ENCODE measurements at places on chromosomes 13 and 19. TPM values are rescaled to one million over a fixed set of nuclear protein-coding genes. Genes with fewer than 3 reads are reported as not detected.
A peak's percentile ranks its signal among the peaks of the same experiment; 100 is the strongest.

GRCh38 chr19:44539236-44539826, 9.9 kb upstream of the CEACAM20 start:
- DNase-seq: no peak

DNA sequence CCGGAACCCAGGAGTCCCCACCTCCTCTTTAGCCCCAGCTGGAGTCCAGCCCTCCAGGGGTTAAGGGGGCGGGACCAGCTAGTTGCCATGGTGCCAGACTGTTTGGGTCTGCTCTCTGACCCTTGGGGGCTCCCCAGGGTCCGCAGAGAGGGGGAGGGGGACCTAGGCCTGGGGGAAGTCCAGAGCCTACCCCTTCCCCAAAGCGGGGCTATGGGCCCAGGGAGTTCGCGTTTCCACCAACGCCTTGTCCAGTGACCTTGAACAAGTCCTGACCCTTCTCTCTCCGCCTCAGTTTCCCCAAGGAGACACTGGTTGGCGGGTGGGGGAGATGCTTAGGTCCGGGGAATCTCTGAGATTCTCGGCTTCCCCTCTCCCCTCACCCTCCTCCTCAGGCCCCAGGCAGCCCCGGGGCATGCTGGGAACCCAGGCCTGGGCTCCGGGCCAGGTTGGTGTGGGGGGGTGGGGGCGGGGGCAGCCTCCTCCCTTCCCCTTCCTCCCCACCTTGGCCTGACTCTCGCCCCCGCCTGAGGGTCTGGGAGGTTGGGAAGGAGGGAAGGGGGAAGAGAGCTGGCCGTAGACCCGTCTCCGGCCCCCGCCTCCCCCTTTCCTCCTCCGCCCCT, 2.6 kb upstream of the SPACA6 start:
- peak; percentile 18 for DNase-seq

- no peak for DNase-seq
Measured at GRCh38 chr19:35362261-35363000, 4.2 kb downstream of the FFAR3 start.

GRCh38 chr19:10111405-10111811, at the start of gene P2RY11:
P2RY11 (plus strand) TSS chr19:10111693; CDS start chr19:10111722, 29 bp downstream.
- peak; percentile 59 for DNase-seq

DNA sequence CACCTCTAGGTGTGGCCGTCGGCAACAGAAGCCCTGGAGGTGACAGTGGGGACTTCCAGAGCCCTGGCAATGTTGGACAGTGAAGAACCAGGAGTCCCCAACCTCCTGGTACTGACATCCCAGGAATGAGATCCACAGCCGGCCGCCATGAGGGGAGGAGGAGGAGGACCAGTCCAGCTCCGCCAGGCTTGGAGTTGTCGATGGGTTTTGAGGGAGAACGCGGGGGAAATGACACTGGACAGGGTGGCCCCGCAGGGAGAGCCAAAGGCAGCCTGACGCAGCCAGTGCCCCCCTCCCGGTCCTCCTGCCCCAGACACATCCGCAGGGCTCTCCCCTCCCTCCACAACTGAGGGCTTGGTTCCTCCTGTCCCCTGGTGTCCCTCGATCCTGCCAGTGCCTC, 57.9 kb downstream of the SPACA7 start:
- no peak for DNase-seq

GRCh38 chr13:50892210-50892944, 17.2 kb upstream of the RNASEH2B start:
- no peak for DNase-seq

- no peak for DNase-seq
Measured at GRCh38 chr13:27969866-27970229, 733 bp upstream of the CDX2 start.

GRCh38 chr13:69050696-69051095, 1056.9 kb upstream of the ATXN8OS start:
- no peak for DNase-seq

DNA sequence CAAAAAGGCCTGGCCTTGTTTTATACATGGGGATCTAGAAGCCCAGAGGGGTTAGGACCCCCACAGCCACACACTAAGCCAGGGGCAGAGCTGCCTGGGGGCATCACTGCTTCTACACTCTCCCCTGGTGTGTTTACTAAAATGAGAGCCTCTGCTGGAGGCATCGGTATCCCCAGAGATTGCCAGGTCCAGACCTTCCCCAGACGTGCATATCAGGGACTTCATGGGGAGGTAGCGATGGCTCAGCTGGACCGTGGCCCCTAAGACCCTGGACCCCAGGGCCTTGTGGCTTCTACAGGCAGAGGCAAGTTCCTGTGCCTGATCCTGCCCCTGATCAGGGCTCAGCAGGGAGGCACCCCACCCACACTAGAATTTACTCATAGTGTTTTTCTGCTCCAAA, 13.5 kb downstream of the CLPTM1 start:
- DNase-seq: no peak

GRCh38 chr13:48220592-48220980, 12.4 kb upstream of the ITM2B start:
- no peak for DNase-seq

- no peak for DNase-seq
Measured at GRCh38 chr13:105937451-105937850, 598.0 kb downstream of the EFNB2 start.

DNA sequence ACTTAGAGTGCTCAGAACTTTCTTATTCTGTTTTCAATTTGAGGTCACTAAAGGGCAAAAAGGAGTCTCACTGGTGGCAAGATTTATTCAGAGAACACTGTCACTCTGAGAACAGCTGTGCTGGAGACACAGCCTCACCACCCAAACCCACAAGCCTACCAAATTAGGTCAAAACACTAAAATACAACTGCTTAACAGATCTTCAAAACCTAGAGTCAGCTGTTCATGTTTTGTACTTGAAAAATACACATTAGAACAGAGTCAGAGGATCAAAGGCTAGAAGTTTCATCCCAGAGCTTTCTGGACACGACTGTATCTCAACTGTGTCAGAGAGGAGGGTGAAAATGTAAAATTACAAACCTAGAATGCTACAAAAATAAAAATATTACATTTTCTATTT, 89.3 kb downstream of the MIPEP start:
- no peak for DNase-seq

- no peak for DNase-seq
Measured at GRCh38 chr13:36920616-36921185, 663 bp upstream of the SMAD9 start.

- no peak for DNase-seq
Measured at GRCh38 chr13:41107584-41108014, 25.0 kb downstream of the KBTBD6 start.

- no peak for DNase-seq
Measured at GRCh38 chr19:6925386-6925785, 38.0 kb downstream of the ADGRE1 start.

- DNase-seq: no peak
Measured at GRCh38 chr13:73913751-73914518, 220.3 kb downstream of the KLF12 start.

DNA sequence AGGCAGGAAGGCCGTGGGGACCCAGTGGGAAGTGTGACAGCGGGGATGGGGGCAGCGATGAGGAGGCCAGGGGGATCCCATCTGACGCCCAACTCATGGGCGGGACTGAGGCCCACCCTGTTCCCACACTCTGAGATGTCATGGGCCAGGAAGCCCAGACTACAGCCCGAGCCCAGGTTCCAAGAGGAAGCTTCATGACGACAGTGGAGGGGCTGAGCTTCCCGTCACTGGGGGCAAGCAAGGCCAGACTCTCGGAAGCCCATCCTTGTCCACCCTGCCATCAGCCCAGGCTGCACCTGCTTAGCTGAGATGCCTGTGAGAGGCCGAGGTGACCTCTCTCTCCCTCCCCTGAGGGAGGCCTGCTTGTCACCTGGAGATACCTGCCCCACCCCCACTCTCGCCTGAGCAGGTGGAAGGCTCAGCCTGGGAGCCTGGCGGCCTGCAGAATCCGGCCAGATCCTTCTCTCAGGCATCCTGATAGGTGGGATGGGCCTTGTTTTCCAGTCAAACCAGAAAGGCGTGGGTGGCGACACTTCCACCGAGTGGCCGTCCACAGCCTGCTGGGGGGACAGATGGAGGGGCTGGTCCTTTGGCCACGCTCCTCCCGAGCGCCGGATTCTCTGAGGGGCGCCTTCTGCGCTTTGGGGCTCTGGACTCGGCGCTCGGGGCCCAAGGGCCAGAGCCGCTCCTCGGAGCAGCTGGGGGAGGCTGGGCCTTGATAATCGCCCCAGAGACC, 4.8 kb downstream of the ZBTB7A start:
- DNase-seq: no peak

DNA sequence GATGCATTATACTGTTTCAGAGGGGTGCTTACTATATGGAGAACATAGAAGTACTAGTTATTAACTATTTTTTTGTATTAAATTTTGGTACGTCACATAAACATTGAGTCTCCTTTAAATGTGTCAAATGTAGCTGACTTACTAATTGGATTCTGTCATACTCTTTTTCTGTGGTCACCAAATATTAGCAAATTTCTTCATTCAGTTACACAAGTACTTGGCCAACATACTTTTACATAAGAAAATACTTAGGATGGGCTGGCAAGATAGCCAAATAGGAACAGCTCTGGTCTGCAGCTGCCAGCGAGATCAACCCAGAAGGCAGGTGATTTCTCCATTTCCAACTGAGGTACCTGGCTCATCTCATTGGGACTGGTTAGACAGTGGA, 19.2 kb downstream of the LPAR6 start:
- no peak for DNase-seq

- no peak for DNase-seq
Measured at GRCh38 chr19:33194886-33195644, 935 bp downstream of the LRP3 start.

- DNase-seq: peak; percentile 21
Measured at GRCh38 chr13:48500652-48501197, 32.2 kb downstream of the RCBTB2 start.

GRCh38 chr13:36981156-36981743, 17.9 kb downstream of the ALG5 start:
- DNase-seq: no peak

DNA sequence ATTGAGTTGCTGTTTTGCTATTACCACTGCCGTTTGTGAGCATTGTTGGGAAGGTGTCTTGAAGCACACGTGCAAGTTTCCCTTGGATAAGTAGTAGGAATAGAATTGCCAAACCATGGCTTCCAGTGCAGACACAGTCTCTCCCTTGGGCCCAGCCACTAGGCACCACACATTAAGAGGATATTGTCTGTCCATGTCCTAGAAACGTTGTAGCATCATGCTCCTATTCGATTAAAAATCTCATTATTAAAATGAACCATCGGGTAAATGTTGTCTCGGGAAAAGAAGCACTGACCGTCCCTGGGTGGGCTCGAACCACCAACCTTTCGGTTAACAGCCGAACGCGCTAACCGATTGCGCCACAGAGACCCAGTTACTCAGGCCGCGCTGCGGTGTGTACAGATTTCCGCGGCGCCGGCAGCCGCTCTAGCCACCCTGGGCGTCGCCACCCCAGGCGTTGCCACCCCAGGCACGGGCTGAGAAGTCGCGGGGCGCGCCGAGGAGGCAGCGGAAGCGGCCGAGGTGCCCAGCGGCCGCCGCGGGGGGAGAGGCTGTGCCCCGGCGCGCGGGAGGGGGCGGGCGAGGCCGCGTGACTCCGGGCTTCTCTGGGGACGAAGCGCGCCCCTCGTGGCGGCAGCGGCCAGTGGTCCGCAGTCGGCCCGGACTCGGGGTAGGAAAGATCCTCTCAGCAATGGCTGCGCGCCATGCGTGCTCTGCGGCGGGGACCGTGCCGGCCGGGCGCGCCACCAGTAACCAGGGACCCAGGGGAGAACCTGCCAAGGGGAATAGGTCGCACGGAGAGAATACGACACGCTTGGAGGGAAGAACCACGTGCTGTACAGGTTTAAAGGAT, 56.2 kb downstream of the USPL1 start:
- peak; percentile 97 for DNase-seq

DNA sequence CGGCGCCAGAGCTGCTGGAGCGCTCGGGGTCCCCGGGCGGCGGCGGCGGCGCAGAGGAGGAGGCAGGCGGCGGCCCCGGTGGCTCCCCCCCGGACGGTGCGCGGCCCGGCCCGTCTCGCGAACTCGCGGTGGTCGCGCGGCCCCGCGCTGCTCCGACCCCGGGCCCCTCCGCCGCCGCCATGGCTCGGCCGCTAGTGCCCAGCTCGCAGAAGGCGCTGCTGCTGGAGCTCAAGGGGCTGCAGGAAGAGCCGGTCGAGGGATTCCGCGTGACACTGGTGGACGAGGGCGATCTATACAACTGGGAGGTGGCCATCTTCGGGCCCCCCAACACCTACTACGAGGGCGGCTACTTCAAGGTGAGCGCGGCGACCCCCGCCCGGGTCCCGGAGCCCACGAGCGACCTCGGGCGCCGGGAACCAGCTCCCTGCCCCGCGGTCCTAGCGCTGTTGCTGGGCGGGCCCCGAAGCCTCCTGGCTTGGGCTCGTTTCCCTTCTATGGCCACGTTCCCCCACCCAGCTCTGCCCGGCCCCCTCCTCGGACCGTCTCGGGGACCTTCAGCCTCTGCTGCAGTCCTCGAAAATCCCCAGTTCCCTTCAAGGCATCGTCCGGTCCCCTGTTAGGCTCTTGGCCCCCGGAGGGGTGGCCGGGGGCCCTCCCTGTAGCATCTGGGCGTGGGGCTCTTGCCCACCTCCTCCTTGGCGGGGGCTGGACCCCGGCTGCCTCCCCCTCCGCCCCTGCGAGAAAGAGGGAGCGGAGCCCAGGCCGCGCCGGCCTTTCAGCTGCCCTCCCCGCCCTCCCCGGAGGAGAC, at the start of gene CDC34:
Gene CDC34, plus strand, starts transcription at position 8 of the 808 bp plus-strand sequence. Its CDS starts 172 bp downstream, at position 180.
- no peak for DNase-seq

- no peak for DNase-seq
Measured at GRCh38 chr13:113759525-113760137, 605 bp downstream of the TMEM255B start.

GRCh38 chr19:4914736-4915501, 5.6 kb downstream of the UHRF1 start:
- DNase-seq: peak; percentile 47

DNA sequence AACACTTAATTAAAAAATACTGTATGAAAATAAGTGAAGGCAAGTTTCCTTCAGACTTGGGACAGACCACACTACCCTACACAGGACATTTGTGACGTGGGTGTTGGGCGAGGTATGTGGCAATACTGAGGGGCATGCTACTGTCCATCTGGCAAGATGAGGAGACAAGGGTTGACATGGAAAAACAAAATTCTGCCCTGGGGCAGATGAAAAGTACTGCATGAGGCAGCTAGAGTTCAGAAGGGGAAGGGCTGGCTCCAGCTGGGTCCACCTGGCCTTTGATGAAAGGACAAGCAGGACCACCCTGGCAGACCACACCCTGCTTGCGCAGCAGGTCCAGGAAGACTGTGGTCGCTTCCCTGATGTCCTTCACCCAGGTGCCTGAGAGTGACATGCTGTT, 43.2 kb downstream of the LATS2 start:
- no peak for DNase-seq

The ZNF497 gene
- polyA plus RNA-seq: 0.40 TPM

The CLDN10 gene
- polyA plus RNA-seq: not detected

The CPAMD8 gene
- polyA plus RNA-seq: 1.3 TPM

The SLC6A16 gene
- 9.0 TPM for polyA plus RNA-seq

The SLC25A41 gene
- not detected for polyA plus RNA-seq

The SPIB gene
- polyA plus RNA-seq: 1.6 TPM

The COX7A1 gene
- not detected for polyA plus RNA-seq

The KPNA3 gene
- 27.7 TPM for polyA plus RNA-seq

The TGFB1 gene
- 51.4 TPM for polyA plus RNA-seq

The LAMP1 gene
- 23.4 TPM for polyA plus RNA-seq

The PNMA8B gene
- polyA plus RNA-seq: not detected

Data from immature natural killer cell (primary cell).